ENCODE measurements at places on chromosomes 6 and 20.

- peak; percentile 55 for DNase-seq
These were observed 55.2 kb downstream of the PIGU start for GRCh38 chr20:34621383-34622367.

- no peak for DNase-seq
These were observed 58.3 kb upstream of the GGTLC1 start for GRCh38 chr20:24046888-24047287.

DNA sequence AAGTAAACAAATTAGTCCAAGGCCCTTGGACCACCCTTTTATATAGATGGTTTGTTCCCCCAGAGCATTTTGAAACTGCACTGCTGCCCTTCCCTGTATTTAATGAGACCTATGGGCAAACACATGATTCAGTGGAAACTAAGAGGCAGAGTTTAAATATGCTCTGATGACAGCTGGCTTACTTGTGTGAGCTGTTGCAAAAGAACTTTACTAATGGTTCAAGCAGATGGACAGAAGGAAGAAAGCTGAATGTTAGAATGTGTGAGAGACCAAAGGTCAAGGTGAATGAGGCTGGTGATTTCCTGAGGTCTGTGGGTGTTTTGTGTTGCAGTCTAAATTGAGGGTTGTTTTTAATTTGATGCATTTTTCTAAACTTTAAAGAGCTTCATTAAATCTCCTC, 123.0 kb upstream of the CEP162 start:
- no peak for DNase-seq

DNA sequence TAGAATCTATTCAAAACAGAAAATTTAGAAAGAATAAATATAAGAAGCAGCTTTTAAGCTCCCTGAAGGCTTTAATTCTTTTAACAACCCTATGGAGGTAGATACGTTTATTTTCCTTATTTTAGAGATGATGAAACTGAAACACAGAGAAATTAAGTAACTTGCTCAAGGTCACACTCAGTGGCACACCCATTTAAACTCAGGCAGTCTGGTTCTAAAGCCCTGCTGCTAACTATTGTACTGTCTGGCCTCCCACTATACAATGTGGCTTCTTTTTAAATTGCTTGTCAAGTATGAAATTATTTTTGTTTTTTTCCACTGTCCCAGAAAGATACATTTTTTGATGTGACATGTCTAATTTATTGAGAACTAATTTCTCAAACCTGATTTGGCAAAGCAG, 55.7 kb downstream of the FAM217A start:
- no peak for DNase-seq
